Mesenchymal stem cell (in vitro differentiated cells and primary cell): ENCODE measurements at places on chromosomes 11 and 22.

- DNase-seq, result no peak
Observed at GRCh38 chr11:125251956-125252355, 87.4 kb downstream of the PKNOX2 start.

- DNase-seq, result peak; percentile 35
Observed at GRCh38 chr11:76153571-76153923, 52.8 kb downstream of the WNT11 start.

GRCh38 chr11:94788396-94788795 lies 20.2 kb downstream of the AMOTL1 start:
- peak; percentile 62 for DNase-seq

- no peak for DNase-seq
Observed at GRCh38 chr11:109775686-109776085, 317.5 kb upstream of the ZC3H12C start.

DNA sequence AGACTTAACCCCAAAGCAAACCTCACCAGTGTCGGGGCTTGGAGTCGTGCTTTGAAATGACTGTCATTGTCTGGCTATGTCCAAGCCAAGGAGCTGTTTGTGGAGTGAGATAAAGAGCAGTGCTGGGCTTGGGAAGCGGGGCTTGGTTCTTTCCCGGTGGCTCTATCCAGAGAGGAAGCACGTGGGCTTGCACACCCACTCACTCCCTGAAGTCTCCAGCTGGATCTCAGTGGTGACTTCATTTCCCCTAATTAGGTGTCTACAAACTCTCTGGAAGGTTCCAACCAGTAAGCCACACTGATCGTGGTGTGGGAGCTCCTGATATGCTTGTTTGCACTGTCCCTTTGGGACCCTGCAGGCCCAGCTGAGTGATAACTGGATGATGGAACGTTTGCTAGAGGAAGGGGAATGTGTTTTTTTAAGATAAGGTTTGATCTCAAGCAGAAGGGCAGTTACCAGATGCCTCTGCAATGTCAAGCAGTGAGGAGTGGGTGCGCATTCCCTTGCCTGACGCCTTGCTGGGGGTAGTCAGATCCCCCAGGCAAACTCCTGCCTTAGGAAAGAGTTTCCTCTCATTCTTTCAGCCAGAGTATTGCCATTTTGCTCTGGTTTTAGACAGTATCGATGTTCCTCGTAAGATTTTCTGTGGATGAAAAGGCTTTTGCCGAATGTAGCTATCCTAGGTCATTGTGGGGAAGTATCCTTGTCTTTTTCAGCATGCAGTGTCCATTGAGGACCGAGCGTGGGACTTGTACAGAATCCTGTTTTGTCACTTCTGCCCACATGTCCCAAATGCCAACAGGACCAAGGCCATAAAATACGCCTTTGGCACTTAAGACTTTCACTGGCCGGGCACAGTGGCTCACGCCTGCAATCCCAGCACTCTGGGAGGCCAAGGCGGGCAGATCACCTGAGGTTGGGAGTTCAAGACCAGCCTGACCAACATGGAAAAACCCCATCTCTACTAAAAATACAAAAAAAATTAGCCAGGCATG lies 90.9 kb downstream of the MICAL2 start:
- DNase-seq, result peak; percentile 94

DNA sequence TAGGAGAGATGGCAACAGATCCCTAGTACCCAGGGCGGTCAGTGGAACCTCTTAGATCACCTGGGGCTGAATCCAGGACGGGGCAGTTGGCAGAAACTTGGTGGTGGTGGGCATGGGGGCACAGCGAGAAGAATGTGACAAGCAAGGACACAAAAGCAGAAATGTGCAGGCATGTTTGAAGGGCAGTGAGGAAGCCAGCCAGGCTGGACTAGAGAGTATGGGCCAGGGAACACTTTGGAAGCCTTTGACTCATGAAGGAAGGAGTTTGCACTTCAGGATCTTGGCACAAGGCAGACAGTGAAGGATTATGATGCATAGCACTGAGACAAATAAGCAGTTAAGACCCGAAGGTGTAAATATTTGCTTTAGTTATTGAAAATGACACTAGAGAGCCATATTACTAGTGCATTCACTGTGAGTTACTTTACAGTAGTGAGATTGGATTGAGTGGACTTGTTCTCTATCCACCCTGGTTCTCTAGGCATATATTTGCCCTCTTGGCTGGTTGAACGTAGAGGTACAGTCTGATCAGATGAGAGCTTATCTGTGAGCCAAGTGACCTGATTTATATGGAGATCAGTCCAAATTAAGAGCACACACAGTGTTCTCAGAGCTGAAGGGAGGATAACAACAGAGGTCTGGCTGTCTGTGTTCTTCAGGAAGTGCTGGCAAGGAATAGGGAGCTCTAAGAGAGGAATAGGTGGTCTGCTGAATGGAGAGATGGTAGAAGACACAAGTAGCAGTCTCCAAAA lies 210.4 kb downstream of the SNX19 start:
- no peak for DNase-seq

DNA sequence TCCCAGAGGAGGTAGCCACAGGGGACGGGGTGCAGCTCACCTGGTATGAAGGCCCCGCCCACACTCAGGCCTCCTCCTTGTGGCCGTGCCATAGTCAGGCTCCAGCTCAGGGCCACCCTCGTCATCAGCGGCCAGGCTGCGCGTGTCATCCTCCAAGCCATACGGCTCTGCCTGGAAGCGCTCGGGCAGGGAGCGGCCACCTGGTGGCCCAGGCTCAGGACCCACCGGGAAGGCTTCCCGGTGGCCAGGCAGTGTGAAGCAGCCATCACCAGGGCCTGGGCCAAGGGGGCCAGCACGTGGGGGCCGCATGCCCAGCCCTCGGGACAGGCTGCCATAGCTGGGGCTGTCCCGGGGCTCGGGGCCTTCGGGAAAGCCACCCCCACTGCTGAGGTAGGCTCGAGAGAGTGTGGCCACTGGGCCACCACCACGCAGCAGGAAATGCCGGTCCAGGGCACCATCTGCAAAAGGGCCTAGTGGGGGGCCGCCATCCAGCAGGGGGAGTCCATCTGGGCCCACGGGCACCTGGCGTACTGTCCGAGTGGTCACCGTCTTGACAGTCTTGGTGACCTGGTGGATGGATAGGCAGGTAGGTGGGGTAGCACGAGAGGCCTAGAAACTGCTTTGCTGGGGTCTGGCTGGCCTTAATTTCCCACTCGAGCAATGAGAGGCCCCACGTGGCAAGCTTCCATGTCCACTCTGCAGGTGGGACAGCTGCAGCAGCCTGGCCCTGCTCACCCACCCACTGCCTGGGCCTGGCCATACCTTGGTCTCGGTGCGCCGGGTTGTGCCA lies 35.3 kb downstream of the ARVCF start:
- DNase-seq, result no peak

GRCh38 chr11:64856382-64857227 lies 12.2 kb upstream of the CDC42BPG start:
- peak; percentile 98 for DNase-seq

DNA sequence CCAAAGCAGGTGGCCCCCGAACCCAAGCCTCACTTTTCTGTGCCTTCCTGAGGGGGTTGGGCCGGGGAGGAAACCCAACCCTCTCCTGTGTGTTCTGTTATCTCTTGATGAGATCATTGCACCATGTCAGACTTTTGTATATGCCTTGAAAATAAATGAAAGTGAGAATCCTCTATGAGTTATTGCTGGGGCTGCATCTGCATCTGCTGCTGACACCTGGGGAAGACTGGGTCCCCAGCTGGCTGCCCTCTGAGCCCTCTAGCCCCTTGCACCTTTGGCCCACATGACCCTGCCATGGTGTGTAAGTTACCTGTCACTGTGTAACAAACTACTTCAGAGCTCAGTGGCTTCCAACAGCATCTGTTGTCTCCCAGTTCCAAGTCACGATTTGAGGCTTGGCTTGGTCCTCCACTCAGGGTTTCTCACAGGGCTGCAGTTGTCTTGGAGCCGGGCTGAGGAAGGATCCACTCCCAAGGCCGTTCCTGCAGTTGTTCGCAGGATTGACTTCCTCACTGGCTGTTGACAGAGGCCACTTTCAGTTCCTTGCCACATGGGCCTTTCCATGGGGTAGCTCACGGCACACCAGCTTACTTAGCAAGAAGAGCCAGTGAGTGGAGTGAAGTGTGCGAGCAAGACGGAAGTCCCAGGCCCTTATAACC lies 13.5 kb upstream of the UVRAG start:
- DNase-seq, result no peak

- DNase-seq, result no peak
Observed at GRCh38 chr11:1099519-1100355, 25.1 kb downstream of the MUC2 start.

DNA sequence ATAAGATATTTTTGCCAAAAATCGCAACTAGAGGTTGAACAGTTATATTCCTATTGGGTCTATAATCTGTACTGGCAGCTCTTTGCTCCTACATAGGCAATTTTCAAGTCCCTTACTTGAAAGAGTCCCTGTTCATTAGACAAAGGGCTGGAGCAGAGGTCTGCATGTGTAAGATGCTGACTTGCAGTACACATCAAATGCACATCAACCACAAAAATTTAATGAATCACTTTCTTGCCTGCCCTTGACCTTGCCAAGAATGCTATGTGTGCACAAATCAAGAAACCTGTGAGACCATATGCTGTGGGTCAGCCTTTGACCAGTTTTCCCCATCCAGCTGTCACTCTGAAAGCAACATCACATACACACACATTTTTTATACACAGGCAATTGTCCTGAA lies 661.5 kb downstream of the LRRC4C start:
- no peak for DNase-seq

GRCh38 chr22:48752451-48753380 lies 1075.0 kb downstream of the BRD1 start:
- DNase-seq, result no peak

DNA sequence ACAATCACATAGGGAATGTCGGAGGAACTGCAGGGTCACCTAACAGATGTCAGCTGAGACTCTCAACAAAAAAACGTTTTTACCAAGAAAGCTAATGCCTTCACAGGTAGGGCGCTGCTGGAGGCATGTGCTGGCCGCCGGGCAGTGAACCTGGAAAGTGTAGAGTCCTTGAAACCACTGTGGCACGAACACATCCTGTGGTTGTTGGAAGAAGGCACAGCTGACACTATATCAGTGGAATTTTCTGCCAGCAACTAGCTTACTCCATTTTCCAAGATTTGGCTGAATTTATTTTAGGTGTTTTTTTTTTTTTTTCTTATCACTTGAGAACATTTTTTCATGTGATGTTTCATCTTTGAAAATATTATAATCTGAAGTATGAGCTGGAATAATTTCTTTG lies 14.2 kb downstream of the TRMU start:
- no peak for DNase-seq

DNA sequence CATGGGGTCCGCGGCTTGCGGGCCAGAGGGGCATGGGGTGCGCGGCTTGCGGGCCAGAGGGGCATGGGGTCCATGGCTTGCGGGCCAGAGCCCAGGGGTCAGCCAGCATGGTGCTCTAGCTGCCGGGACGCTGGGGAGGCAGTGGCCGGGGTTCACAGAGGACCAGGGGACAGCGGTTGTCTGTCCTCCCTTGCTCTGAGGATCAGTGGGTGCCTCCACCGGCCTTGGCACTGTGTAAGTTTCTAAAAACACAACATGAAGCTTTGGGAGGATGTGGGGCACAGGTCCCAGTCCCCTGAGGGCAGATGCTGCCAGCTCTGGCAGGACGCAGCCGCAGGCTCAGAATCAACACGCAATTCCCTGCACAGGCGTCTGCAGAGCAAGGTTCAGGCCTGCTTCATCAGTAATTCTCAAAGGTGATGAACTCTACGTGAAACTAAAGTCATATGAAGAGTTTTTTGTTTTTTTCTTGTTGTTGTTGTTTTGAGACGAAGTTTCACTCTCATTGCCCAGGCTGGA lies 3.0 kb downstream of the MLC1 start:
- no peak for DNase-seq

DNA sequence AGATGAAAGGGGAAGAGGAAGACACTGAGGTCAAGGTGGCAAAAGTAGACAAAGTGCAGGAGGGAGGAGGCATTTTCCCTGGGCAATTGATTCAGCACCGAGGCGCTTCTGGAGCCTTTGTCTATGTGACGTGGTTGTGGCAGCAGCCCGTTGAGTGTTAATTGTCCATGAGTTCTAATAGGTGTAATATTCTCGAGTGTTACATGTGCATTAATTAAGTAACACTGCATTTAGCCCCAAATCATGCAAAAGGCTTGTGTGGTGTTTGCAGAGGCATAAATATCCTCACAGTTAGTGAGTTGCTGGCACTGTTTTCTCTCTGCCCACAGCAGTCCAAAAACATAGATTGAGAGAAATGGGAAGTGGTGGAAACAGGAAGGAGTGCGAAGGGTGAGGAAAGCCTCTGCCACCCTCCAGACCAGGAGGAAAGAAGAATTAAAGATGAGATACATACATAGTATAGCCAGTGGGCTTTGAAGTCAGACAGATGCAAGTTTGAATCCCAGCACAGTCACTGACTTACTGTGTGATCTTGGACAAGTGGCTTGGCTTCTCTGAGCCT lies 361.2 kb downstream of the MN1 start:
- no peak for DNase-seq

DNA sequence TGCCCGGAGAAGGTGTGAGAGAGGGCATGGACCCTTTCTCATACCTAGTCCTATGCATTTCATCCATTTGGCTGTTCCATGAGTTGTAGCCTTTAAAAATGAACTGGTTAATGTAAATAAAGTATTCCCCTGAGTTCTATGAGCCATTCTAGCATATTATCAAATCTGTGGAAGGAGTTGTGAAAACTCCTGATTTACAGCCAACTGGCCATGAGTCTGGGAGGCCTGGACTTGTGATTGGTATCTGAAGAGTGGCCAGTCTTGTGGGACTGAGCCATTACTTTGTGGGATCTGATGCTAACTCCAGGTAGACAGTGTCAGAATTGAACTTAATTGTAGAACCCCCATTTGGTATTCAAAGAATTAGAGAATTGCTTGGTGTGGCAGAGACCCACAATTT lies 48.4 kb downstream of the FAM118A start:
- peak; percentile 3 for DNase-seq

DNA sequence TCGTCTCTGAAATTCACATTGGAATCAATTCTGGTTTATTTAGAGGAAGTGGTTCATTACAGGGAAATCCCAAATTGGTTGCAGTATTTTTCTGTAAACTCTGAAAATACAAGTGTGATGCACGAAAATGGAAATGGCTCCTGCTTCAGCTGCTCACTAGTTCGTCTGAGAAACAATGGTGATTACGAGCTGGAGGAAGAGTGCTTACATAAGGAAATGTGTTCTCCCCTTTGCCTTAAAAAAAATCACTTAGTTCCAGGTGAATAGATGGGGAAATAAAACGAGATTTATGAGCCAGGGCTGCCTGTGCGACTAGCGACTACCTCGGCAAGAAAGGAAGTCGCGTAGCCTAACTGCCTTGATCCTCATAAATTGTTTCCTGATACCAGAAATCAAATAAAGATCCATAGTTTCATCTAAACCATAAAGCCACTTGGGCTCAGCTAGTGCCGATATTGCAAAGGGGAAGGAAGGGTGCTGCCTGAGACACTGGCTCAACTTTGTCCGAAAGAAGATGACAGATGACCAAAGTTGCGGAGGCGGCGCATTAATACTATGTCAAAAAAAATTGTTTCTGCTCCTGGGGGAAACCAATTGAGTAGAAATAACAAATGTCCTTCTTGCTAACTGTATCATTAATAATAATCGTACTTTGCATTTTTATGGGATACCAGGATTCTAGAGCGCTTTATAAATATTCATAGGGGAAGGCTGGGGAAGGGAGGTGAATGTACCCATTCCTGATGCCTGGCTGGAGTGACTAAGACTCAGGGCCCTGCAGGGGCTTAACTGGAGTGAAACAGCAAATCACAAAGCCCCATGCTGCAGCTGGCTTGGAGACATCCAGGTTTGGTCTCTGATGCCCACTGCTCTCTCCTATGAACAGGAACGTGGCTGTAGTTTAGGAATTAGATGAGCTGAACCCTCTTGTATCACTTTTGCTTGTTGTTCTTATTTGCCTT lies 185.7 kb downstream of the BLID start:
- DNase-seq, result no peak

- DNase-seq, result no peak
Observed at GRCh38 chr11:119860561-119861094, 131.6 kb upstream of the NECTIN1 start.
